ENCODE measurements at places on chromosomes 5 and 9.

DNA sequence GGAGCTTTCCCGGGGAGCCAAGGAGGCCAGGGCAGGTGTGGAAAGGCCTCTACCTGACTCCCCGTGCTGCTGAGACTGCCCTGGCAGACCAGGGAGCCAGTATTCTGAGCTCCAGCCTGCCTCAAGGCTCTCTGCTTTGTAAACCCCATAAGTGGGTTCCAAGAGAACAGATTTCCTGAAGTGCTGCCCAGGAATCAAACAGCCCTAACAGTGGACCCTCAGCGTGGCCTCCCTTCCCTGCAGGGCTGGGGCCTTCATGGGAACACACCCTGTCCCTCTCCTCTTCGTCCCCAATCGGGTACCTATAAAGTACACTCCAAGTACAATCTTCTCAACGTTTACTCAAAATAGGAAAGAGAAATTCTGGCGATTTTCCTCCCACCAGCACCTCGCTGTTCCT, 252.5 kb downstream of the FSTL4 start:
- DNase-seq = no peak

DNA sequence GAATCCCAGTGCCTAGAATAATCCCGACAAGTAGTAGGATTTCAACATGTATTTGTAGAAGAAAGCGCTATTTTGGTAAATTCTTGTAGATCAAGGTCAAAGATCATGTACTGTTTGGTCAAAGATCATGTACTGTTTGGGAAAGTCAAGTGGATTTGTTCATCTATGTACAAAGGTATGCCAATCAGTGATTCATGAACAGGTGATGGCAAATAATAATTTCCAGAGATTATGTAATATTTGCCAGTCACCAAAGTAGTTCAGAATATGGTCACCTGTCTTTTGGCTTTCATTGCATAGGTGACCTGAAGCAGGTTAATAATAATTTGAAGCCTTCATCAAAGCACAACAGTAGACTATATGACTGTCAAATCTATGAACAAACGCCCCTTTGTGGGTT, 398.2 kb downstream of the EFNA5 start:
- no peak for DNase-seq

- DNase-seq = no peak
Observed at GRCh38 chr5:2038321-2039179, 155.8 kb upstream of the IRX4 start.

DNA sequence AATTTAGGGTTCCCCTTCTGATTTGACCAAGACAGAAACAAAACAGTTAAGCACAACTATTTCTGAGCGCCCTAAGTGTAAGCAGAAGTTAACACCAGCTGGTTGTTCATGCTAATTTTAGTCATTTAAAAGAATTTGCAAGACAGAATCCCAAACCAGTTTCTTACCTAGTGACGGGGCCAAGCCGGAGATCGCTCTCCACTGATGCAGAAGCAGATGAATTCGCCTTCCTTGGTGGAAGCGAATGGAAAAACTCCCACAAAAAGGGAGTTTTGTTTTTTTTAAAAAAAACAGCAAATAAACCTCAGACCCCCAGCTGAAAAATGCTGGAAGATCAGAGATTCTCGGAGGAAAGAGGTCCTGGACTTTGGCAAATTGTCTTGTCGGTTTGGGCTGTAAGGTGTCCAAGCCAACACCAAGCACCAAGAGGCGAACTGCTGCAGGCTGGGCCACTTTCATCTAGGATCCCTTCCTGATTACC, 47.4 kb upstream of the GLDC start:
- DNase-seq = no peak

DNA sequence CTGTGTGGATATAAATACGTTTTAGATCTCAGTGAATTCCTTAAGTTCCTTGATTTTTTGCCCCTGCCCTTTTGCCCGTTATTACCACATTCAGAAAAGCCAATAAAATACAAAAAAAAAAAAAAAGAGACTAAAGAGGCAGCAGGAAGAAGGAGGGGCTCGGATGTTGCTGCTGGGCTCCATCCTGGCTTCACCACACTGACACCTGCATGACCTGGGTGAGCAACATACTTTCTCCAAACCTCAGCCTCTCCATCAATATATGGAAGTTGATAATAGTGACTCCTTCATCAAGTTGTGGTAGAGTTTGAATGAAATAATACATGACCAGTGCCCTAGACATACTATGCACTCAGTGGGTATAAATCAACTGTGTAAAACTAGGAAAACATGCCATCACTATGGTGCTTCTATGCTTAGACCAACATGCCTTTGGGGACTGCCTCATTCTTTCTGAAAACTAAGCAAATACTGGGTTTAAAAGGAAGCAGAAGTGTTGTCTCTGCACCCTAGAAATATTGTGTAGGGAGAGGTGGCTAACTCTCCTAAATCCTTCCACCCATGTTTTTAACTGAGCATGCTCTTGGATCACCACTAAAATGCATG, 243.0 kb downstream of the PIK3R1 start:
- DNase-seq = no peak

- no peak for DNase-seq
Observed at GRCh38 chr9:127262602-127263001, 2.0 kb upstream of the GARNL3 start.
